ENCODE measurements at places on chromosomes 11 and 22.

DNA sequence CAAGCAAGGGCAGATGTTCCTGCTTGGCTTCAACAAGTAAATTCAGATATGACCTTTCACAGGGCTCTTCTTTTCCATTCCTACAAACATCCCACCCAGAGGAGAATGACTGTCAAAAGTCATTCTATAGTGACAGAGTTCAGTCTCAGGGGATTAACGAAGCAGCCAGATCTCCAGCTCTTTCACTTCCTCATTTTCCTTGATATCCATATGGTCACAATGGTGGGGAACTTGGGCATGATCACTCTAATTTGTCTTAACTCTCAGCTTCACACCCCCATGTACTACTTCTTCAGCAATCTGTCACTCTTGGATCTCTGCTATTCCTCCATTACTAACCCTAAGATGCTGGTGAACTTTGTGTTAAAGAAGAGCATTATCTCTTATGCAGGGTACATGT, 15.0 kb upstream of the OR8B8 start:
- DNase-seq = no peak

DNA sequence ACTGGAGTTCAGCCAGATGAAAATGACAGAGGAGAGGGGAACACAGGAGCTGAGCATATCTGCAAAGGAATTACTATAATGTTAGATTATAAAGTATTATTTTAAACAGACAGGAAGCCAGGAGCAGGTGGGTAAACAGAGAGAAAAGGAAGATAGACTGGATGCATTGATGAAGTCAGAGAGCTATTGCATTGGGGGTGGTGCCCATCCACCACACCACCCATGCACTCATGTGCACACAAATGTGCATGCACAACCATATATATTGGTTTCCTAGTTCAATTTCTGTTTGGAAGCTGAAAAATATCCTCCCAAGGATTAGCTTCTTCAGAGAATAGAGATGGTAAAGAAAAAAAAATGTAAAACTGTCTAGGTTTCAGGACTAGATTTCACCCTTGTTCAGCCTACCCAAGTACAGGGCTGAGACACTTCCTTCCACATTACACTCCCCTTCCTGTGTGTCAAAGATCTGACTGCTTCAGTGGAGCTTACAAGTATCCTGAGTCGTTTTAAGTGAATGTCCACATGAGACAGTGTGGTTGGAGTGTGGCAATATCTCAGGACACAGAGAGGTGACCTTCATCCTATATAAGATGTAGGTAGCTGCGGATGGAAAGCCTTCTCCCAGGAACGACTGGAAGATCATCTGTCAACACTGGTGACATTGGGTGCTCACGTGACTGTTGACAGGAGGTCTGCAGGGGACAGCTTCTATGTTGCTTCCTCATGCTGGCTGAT, 12.2 kb upstream of the SMPD1 start:
- DNase-seq = peak; percentile 17

- no peak for DNase-seq
These were observed 73.9 kb downstream of the SCUBE1 start for GRCh38 chr22:43269246-43269645.

DNA sequence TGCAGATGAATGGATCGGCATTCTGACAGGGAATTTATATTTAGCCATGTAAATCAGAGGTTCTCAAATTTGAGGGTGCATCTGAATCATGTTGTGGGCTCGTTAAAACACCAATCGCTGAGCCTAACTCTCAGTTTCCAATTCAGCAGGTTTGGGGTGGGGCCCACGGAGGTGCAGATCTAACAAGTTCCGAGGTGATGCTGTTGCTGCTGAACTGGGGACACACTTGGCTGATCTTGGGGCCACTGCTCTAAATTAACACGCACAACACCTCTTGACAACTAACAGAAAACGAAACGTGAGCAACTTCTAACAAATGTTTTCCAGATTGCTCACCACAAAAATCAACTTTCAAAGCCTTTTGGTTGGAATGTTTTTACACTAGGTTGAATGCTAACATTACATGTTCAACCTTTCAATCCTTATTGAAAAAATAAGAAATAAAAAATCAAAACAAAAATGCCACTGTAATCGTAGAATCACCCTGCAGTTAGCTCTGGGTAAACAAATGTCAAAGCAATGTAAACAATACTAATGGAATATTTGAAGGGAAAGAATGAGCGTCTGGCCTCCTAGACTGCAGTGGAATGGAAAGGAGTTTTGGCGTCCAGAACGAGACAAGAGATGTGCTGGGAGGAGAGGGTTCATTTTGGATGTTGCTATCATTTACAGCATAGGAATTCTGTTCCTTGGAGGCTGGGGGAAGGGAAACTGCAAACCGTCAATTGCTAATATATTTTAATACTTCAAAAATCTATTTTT, 68.3 kb upstream of the SLC6A5 start:
- DNase-seq = no peak

DNA sequence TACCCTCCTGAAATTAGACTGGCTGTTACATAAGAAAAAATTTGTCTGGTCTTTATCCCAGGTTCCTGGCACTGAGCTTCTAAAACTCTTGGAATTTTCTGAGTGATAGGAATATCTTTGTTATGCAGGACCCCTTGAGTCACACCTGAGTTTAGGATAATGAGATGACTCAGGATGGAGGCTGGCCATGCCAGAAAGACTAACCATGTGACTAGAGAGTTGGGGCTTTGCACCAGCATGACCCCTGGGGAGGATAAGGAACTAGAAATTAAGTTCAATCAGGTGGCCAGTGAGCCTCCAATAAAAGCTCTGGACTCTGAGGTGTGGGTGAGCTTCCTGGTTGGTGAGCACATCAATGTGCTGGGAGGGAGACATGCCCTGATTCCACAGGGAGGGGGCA, 88.1 kb downstream of the XRRA1 start:
- no peak for DNase-seq

Measured in CD4-positive, alpha-beta T cell treated with Interleukin-15 for 4 hours (primary cell).